ENCODE measurements at places on chromosomes 3 and 15.

DNA sequence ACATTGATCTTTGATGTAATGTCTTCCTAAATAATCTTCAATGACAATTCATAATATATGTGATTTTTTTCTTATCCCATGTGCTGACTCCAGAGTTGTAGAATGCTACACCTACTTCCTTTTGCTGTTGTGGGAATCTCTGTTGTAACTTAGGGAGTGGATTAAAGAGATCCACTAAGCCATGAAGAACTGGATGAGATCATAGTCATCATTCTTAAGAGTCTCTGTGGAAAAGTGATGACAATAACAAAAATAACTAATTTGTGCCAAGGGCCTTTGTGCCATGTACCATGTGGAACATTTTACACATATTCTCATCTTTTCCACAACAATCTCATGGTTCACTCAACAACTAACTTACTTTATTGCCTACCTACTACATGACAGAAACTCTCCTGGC lies 162.9 kb upstream of the PDZRN3 start:
- DNase-seq = no peak

- DNase-seq = no peak
Observed at GRCh38 chr15:89630974-89631901, 24.0 kb downstream of the KIF7 start.

GRCh38 chr3:124620600-124621063 lies 109.6 kb upstream of the UMPS start:
- DNase-seq = no peak

DNA sequence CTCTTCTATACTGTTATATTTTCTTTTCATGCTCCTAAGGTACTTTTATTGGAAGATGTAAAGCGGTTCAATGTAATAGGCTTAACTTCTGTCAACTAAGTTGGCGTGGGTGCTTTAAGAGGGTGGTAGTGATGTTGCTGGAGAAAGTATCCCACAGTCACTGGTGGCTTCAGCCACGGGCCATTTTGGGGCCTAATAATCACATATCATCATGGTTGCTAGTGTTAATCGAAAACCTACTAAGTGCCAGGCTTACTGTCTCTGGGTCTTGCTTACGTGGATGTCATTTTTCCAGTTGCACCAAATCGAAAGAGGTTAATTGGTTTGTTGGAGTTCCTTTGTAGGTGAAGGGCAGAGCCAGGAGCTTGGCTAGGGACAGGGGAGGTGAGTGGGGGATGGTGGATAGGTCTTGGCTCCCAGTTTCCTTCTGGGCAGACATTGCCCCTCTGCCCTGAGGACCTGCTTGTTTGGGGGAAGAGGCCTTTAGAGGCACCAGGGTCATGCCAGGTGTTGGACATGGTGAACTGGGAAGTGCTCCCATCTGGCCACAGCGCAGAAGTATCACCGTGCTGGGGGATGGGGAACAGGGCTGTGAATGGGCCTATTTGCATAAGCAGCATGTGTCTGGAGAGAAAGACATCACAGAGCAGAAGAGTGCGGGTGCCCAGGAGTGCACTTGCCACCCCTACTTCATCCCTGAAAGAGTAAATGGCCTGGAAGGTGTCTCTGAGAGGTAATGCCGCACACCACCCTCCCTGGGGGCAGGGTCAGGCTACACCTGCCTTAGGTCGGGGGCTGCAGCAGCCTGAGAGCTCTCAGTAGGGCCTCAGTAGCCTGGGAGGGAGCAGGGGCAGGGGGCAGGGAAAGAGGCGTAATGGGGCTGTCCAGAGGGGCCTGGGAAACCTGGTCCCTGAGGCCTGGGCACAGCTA lies 62.4 kb upstream of the POLG start:
- DNase-seq = no peak

DNA sequence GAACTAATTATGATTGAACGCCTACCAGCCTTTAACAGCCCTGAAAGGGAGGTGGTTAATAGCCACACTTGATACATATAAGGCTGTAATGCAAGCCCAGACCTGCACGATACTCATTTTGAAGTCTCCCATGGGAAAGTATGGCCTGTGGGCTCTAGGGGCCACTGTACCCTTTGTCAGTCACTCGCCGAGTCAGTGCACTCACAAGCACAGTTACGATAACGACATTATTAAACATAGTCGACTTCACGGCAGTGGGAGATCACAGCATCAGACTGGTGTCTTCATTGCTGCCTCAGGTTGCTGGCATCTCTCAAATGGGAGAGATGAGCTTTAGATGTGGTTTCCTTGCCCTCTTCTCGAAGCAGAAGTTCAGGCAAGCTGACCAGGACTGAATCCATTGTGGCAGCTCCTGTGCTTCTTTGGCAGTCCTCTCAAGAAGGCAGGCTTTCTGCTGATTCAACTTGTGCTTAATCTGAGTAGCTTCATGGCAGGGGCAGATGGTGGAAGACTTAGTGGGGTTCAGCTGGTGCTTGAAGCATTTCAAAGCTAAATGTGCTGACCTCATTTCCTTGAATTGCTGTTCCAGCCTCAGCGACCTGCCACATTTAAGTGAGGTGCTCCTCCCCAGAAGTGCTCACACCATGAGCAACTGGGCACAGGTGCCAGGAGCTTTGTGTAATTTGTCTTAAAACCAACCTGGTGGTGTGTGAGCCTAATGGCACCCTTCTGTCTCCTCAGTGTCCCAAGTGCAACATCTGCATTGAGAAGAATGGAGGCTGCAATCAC lies 15.8 kb upstream of the P4HTM start:
- DNase-seq = no peak

- DNase-seq = peak; percentile 15
Observed at GRCh38 chr3:185825639-185826481, 1.0 kb upstream of the IGF2BP2 start.

DNA sequence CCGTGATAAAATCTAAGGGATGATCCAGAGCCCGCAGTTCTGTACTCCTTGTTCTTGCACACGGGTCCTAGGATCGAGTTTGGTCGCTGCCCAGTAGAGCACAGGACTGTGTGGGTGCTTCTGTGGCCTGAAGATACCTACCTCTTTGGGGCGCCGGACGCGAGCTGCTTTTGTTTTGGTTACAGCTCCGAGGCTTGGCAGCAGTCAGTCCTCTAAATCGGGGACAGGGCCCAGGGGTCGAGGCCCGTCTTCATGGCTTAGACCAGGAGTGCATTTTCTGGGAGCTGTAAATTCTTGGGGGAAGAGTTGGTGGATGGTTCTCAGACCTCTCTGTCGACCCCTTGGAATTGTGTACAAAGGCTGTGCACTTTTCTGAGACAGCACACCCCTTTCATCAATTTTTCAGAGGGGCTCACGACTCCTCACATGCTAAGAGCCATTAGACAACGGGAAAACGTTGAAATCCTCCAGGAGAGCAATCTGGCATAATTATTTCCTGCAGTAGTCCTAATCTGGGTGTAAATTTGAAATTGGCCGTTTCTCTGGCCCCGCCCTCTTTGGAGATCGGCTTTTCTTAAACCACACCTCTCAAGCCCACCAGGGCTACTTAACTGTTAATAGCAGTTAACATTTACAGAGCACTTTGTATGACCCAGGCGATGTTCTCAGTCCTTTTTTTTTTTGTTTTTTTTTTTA lies 928 bp downstream of the CEP97 start:
- DNase-seq = peak; percentile 16

DNA sequence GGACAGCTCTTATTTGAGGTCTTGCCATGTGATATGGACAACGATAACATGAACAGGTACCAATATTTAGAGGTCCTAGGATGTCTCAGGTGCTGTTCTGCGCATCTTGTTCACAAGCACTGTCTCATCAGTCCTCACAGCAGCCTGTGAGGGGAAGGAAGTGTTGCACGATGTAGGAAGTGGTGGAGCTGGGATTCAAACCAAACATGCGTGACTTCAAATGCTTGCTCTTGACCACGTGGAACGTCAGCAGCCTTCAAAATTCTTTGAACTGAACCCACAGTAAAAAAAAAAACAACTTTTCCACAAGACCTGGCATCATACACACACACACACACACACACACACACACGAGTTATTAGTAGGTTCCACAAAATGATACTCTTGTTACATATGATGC lies 153.4 kb upstream of the SMAD3 start:
- DNase-seq = no peak

GRCh38 chr3:188446766-188447165 lies 292.8 kb downstream of the LPP start:
- DNase-seq = no peak

DNA sequence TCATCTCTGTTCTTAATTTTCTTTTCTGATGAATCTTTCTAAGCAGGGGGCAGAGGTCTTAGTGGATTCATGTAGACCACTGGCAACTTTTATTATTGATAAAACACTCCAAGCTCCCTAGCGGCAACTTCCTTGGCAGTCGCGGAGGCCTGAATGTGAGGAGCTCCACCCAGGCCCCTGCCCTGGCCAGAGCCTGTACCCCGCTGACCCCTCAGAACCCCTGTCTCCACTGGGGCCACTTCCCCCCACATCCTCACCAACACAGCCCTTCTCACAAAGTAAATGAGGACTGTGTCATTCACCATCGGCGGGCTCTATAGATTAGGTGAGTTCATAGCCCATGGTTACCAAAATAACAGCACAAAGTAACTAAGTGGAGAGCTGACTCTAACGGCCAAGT lies 111.6 kb downstream of the TPRA1 start:
- DNase-seq = no peak

GRCh38 chr3:54599716-54600115 lies 328.1 kb downstream of the LRTM1 start:
- no peak for DNase-seq

DNA sequence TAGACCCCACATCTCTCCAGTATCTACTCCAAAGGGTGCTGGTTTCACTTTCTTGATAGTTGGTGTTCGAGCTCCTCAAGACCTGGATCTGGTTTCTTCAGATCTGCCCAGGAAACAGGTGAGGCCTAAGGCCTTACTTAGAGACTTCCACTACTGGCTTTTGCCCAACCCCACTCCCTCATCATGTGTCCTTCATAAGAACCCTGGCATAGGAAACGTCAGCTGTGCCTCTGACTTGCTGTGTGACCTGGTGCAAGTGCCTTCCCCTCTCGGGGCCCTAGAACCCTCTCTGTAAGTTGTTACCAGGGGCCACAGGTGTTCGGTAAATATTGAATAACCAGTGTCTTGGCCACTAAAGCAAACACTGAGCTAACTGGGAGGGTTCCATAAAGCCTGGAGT lies 3.9 kb downstream of the OXTR start:
- no peak for DNase-seq

DNA sequence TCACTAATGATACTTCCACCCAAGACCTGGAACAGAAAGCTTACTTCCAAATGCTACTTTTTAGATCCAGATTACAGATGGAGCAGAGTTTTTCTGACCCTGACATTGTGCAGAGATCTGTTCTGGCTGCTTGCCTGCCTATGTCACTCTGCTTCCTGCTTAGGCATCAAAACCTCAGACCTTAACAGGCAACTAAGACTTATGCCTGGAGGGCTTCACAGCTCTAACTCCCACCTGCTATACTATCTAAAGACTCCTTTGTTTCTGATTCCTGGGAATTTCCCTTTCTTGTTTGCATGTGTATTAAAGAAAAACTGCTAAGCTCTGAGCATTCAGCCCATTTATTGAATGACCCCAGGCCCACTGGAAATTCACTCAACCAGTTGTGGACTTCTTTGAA lies 157.4 kb upstream of the NPHP3 start:
- DNase-seq = no peak

DNA sequence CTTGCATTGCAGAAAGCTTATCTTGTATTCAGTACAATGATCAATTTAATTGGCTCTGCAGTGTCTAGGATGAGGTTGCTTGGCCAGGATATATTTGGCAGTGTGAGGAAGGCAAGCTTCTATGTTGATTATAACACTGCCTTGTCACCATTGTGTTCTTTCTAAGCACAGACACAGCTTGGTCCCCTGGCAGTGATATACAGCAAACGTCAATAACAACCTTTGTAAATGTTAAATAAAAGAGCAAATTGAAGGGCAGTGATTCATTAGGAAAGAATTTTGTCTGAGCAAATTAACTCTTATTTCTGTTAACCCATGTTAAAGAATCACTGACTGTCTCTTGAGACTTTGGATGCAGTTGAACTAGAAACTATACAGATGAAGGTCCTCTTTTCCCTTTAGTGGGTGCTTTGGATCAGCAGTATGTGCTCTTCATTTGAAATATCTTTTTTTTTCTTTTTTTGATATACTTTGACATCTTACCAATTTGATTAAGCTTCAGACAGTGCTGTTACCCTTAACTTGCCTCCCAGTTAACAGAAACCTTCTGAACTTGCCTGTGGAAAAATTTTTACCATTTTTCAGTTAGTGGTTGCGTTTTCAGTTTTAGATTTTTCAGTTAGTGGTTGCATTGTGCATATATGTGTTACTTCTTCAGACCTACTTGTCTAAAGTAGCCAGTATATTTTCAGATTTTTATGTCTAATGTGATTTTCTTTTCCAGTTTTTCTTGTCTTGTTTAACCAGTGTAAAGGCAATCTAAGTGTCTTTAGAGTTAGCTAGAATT lies 199.8 kb downstream of the TCF12 start:
- no peak for DNase-seq

DNA sequence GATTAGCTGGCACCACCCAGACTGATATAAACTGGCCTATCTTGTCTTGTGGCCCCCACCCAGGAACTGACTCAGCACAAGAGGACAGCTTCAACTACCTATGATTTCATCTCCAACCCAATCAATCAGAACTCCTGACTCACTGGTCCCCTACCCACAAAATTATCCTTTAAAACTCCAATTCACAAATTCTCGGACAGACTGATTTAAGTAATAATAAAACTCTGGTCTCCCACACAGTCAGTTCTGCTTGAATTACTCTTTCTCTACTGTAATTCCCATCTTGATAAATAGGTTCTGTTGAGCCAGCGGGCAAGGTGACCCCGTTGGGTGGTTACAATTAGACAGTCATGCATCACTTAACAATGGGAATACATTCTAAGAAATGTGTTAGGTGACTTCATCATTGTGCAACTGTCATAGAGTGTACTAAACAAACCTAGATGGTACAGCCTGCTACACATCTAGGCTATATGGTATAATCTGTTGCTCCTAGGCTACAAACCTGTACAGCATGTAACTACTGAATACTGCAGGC lies 48.1 kb upstream of the MAP4 start:
- no peak for DNase-seq

GRCh38 chr3:7573330-7573729 lies 712.4 kb downstream of the GRM7 start:
- no peak for DNase-seq

DNA sequence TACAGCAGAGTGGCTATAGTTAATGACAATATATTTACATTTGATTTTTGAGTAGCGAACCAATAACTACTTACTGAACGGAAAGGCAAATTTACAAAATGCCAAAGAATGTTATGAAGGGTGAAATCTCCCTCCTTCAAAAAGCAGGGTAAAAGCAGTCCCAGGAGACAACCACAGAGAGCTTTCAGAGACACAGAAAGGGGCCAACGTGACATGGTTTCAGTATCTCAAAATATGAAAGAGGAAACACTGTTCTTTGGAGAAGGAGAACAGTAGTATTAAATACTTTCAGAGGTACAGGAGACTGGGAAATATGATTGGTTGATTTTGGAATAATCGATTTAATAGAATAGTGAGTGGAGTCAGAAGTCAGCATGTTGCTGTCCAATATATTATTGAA lies 52.3 kb upstream of the ROBO1 start:
- DNase-seq = no peak

DNA sequence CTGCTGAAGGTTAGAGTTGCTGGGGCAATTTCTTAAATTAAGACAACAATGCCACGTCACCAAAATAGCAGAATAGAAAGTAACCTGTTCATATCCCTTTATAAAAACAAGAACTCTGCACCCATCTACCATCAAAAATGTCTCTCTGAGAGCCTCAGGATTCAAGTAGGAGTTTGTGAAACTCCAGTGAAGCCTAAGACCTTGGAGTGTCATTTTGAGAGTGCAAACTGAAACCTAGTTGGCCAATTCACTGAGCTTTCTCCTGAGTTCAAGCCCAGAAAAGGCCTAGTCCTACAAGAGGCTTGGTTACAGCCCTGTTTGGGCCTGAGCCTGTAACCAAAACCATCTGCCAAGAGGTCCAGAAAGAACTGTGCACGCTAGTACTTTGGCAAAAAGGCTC lies 335.1 kb downstream of the EFHB start:
- DNase-seq = no peak

Measured in T-helper 17 cell (primary cell).